AG08395 (cell line): ENCODE measurements at places on chromosomes 3 and 15.

DNA sequence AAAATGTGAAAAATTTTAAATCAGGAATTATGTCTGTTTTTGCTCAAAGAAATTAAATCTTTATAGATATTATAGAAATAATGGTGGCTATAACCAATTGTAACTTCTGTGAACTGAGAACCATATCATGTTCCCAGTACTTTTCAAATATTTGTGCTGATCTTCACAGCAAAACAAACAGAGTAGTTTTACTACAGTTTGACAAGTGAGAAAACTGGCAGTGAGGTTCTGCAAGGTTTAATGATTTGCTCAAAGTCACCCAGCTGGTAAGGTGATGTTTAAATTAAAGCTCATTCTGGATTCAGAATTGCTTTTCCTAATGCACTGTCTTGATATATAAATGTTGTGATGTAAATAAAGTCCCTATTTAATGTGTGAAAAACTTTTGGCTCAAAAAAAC is 22.0 kb upstream of the SPTSSB start:
- DNase-seq: no peak

DNA sequence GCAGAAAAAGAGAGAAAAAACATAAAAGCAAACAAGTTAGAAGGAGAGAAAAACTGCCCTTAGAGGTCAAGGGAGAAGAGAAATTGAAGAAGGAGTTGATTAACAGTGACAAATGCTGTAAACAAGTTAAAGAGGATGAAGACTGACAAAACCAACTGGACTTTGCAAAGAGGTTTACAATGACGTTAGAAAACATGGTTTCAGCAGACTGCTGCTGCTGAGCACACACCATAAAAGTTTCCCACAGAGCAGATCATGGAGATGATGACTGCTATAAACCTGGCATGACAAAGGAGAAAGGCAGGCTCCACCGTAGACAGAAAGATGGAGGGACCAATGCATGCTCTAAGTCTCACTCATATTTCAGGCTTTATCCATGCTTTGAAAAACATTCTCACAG is 78.7 kb downstream of the POLQ start:
- no peak for DNase-seq

DNA sequence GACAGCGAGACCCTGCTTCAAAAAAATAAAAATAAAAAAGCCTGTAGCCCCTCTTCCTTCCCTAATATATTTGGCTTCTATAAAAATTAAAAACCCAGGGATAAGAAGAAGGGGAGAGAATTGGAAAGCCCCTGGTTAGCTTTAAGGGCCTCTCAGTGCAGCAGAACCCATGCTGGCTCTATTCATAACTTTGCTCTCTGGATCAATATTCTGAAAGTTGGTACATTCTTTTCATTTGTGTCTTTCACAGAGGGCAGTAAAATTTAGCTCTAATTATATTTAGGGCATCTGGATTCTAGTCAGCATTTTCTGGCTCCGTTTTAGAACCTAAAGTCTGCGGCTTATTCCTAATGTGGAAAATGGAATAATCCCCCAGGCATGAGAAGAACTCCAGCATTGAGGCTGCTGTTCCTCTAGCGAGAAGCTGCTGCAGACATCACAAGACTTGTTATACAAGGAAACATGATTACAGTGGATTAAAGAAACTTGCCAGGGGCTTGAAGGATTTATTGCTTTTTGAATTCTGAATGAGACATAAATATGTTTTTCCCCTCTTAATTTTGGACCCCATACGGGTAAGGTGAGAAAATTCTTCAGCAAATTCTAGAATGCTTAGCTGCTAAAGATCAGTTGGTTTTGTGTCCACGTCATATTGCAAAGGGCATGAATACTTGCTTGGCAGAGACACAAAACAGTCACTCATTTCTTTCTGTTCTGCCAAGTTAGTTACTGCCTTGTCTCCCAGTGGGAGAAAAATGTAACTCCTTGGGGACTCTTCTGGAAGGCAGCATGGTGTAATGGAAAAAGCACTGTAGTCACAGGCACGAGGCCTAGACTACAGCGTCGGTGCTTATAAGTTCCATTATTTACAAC is 177.7 kb downstream of the VGLL4 start:
- peak; percentile 82 for DNase-seq

DNA sequence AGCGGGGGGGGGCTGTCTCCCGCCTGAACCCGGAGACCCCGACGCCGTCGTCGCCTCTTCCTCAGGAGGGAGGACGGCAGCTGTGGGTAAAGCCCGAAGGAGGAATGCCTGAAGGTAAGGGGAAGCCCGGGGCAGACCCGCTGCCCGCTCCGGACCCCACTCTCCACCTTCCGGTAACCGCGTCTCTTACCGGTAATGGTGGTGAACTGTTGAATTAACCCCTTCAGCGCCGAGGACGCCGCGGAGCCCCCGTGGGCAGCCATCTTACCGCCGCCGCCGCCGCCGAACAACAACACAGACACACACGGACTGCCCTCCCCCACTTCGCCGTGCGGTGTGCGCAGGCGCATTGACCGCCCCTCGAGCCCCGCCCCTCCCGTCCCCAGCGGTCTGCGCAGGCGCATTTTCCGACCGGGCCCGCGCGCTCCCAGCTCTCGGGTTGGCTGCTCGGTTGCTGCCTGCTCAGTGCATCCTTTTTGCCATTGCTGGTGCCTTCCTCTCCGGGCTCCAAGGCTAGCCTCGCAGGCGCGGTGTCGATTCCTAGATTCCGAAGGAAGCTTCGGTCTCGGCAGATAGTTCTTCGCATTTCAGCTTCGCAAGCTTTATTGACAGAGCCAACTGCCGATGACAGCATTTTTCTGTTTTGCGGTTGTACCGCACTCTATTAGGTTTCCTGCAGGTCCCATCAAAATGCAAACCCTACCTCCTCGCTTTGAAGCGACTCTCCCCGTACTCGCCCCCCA is at the start of gene UBXN7:
TSS of gene UBXN7 (minus strand) at position 291 of the 743 bp plus-strand sequence. CDS start at position 263, 28 bp downstream.
- peak; percentile 100 for DNase-seq

DNA sequence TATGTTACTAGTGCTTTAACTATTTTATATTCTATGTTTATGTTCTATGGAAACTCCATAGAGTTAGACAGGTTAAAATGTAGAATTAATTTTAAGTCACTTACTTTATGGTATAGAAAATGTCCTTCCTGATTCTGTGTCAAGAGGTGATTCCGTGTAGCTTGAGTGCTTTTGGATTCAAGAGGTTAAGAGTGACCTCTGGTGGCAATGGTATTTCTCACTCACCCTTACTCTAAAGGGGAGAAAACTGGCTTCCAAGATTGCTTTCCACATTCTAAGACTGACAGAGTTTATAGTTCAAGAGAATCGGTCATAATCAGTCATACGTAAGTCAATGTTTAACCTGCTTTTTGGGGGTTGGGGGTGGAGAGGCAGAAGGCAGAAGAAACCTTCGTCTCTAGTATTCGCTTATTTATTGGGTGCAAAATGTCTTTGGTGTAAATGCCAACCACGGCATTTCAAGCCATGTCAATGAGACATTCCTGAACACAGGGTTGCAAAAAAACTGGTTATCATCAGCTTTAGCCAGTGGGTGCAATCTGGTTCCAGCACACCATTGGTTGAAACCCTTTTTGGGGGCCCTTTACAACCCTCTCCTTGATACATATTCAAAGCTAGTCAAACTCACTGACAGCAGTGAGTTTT is 92.0 kb upstream of the VGLL3 start:
- DNase-seq: peak; percentile 65

GRCh38 chr3:42753757-42754156 is 19.3 kb downstream of the CCDC13 start:
- no peak for DNase-seq

- no peak for DNase-seq
Measured at GRCh38 chr3:155334914-155335723, 41.6 kb upstream of the STRIT1 start.
